ENCODE measurements at places on chromosomes 1 and 21. TPM values are rescaled to one million over a fixed set of nuclear protein-coding genes. Genes with fewer than 3 reads are reported as not detected.

The TMEM167B gene
- polyA plus RNA-seq: 34.6 TPM

The TRAPPC3 gene
- polyA plus RNA-seq: 63.0 TPM

The CLIC6 gene
- 4.2 TPM for polyA plus RNA-seq

The ARHGAP30 gene
- 1.8 TPM for polyA plus RNA-seq

The ST6GALNAC3 gene
- 72.5 TPM for polyA plus RNA-seq

The ARMH1 gene
- 9.3 TPM for polyA plus RNA-seq

The MROH9 gene
- not detected for polyA plus RNA-seq

The A3GALT2 gene
- polyA plus RNA-seq: 0.20 TPM

The NR5A2 gene
- 2.3 TPM for polyA plus RNA-seq

The C1orf167 gene
- 0.78 TPM for polyA plus RNA-seq

The LGR6 gene
- 0.93 TPM for polyA plus RNA-seq

The LHX8 gene
- polyA plus RNA-seq: not detected

The TNNI3K gene
- 1.5 TPM for polyA plus RNA-seq

Data from left renal cortex interstitium (tissue), 4 donors.